CD4-positive, alpha-beta T cell treated with Interleukin-2 at 100 ng/mL for 4 hours (primary cell): ENCODE measurements at places on chromosomes 6 and 20.

- DNase-seq = no peak
These were observed 12.1 kb downstream of the TRIM31 start for GRCh38 chr6:30100585-30101443.

- no peak for DNase-seq
These were observed 27.1 kb upstream of the PHACTR3 start for GRCh38 chr20:59577037-59577808.

GRCh38 chr6:15783484-15783883, 120.7 kb upstream of the DTNBP1 start:
- DNase-seq = no peak

GRCh38 chr6:114039841-114040240, 68.9 kb upstream of the HDAC2 start:
- no peak for DNase-seq

DNA sequence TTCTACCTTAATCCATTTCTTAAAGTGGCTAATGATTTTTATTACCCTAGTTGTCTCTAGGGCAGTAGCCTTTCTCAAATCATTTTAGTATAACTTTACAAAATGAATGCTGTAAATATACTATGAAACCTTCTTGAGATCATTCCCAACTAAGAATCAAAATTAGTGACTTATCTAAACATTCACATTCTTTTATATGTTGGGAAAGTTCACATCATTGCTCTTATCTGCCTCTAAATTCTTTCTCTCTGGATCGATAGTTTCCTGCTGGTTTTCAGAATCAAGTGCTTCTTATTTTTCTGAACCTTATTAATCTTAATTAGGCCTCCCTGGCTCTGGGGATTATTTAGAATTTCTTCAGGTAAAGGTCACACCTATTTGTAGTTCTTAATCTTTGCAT, 126.8 kb downstream of the BCKDHB start:
- no peak for DNase-seq

- DNase-seq = peak; percentile 10
These were observed 159.8 kb upstream of the GGTLC1 start for GRCh38 chr20:24148372-24148771.

- no peak for DNase-seq
These were observed 696 bp upstream of the SUPT3H start for GRCh38 chr6:45378334-45378926.

GRCh38 chr6:22917344-22917743, 348.0 kb downstream of the HDGFL1 start:
- DNase-seq = no peak

- DNase-seq = no peak
These were observed 77.9 kb downstream of the ZNF217 start for GRCh38 chr20:53515749-53516148.

GRCh38 chr6:18343741-18344140, 43.4 kb upstream of the RNF144B start:
- no peak for DNase-seq

DNA sequence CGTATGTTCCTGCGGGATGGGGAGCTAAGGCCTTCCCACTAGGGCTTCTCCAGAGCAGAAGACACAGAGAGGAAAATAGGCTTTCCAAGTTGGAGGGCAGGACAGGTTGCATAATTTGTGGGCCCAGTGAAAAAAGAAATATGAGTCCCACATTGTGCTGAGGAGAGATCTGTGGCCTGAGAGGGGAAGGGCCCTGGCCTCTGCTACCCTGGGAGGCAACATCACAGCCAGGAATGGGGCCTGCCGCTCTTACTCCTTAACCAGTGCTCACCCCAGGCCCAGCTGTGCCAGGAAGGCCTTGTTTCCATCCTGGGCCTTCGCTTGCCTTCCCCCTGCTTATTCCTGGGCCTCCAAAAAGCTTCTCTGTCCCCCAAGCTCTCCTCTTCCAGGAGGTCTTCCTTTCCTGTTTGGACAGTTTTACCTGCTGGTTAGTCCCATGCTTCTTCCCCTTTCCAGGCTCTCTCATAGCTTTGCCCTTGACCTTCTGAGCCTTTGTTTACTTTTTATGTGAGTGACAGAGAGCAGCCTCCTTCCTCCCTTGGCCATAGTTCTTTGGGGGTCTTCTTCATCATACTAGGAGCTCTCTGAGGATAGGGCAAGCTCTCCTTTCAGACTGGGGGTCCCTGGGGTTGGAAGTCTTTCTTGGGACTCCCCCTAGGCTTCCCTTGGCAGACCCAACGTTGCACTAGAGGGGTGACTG, 26.2 kb upstream of the VEGFA start:
- no peak for DNase-seq

- DNase-seq = no peak
These were observed 5.8 kb upstream of the STMND1 start for GRCh38 chr6:17096096-17096495.

GRCh38 chr20:41183831-41184230, 46.5 kb downstream of the PLCG1 start:
- no peak for DNase-seq

DNA sequence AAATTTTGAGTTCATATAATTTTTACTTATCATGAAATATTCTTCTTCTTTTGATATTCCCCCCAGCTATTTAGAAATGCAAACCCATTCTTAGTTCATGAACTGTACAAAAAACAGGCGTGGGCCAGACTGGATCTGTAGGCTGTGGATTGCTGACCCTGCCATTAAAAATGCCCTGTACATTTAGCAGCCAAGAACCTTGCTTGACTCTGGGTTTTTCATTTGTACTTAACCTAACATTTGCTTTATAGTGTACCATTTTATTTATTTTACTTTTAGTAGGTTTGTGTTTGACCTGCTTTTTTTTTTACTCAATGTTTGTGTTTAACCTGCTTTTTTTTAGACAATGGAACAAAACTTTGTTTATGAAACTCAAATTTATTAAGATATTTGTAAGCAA, 14.9 kb downstream of the CD109 start:
- no peak for DNase-seq

GRCh38 chr20:14860410-14860814, 523.0 kb upstream of the FLRT3 start:
- DNase-seq = no peak
